ENCODE measurements at places on chromosomes 11 and 22.

DNA sequence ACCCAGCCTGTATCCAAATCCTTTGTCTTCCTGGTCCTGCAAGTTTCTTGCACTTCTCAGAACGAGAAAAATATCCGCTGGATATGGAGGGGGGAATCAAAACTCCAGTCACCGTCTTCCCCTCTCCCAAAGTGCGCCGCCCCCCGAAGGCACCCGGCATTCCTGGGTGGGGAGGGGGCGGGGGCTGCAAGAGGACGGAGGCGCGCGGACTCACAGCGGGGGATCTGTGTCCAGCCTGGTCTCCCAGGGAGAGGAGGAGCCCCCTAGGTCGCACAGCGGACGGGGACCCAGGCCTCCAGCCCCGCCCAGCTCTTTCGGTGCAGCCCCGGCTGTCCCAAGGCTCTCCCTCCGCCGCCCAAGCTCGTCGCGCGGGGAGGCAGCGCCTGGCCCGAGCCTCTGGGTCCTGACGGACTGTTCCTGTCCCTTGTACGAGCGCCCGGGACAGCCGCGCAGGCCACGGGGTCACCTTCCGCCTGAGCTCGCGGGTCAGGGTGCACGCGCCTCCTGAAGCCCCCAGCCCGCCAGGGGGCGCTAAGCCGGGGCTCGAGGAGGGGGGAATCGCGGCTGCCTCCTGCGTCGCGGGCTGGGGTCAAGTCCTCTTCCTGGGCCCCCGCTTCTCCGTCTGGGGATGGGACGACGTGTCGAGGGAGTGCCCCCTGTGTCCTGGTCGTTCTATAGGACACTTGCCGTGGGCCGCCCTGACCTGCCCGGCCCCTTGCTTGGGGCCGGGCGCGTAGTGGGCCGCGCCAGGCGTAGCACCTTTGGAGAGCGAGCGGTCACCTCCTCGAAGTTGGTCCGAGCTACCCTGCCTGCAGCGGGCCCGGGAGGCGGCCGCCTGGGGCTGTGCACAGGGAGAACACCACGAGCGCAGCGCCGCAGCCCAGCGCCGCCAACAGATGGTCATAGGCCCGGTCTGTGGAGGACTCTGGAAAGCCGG lies 2.4 kb upstream of the WNT11 start:
- peak; percentile 48 for DNase-seq

DNA sequence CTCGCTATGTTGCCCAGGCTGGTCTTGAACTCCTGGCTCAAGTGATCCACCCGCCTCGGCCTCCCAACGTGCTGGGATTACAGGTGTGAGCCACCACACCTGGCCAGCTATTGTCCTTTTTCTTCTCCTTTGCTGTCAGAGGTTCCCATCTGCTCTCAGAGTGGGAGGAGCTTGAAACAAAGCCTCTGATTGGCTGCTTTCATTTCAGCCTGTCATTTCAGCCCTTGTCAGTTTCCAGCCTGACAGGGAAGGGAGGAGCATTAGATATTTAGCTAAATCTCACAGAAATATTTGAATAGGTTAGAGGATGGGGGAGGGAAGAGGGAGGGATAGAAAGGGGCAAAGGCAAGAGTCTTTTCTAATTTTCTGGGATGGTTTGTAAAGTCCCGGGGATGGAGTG lies 8.7 kb downstream of the SLC22A6 start:
- no peak for DNase-seq

DNA sequence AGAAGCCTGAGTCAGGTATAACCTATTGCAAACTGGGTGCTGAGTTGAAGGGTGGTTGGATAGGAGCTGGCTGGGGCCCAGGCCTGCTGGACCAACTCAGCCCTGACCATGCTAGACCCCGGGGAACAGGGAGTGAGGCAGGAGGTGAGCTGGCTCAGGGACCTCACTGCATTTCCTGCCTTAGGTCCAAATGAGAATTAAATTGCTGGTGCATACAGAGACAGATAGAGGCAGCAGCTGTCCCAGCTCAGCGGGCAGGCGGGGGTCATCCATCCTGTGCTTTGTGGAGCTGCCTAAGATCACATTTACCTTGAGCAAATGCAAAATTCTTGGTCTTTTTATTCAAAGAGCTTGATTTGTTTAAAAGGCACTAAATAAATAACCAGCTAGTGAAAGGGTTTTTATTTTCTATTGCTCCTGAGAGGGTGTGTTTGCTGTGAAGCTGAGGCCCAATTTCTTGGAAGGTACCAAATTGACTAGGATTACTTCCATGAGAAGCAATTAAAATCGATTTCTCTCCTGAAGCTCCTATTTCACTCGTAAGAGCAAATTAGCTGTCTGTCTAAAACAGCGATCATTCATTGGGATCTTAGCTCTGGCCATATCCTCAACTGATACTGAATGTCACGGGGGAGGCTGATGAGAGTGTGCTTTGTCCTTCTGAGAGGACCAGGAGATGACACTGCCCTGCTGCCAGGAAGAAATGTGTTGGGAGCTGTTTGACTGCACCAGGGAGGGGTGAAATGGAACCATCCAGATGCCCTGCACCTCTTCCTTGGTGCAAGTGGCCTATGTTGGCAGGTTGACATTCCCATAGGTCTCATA lies 24.9 kb downstream of the USH1C start:
- no peak for DNase-seq

DNA sequence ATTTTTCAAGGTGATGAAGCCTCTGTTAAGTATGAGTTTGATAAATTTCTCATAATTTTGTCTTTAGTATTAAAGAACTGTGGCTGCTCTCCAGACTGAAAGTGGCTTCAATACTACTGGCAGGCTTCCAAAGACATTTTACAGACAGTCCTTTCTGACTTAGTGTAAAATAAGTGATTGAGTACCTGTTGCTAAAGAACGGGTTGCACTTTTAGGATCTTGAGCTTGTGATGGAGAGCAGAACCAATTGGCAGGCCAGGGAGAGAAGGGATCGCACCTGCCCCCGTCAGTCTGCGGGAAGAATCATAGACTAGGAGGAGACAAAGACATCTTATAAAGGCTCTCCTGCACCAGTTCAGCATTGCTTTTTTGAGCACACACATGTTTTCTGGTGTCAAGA lies 4.4 kb downstream of the NCAM1 start:
- no peak for DNase-seq

DNA sequence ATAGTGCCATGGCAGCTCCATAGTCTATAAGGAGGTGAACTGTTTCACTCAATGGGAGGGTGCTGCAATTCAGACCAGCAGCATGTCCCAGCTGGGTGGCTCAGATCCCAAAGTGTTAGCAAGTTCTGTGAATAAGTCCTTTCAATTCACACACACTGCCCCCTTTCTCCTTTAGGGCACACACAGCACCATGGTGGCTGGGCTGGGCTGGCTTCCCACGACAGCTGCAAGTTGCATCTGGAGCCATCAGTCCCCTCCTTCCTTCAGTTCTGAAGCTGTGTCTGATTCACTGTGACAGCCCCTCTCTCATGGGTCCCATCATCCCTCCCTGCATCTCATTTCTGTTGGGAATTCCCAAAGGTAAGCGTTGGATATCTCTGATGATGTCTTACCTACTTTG lies 324.1 kb upstream of the NCAM1 start:
- no peak for DNase-seq

DNA sequence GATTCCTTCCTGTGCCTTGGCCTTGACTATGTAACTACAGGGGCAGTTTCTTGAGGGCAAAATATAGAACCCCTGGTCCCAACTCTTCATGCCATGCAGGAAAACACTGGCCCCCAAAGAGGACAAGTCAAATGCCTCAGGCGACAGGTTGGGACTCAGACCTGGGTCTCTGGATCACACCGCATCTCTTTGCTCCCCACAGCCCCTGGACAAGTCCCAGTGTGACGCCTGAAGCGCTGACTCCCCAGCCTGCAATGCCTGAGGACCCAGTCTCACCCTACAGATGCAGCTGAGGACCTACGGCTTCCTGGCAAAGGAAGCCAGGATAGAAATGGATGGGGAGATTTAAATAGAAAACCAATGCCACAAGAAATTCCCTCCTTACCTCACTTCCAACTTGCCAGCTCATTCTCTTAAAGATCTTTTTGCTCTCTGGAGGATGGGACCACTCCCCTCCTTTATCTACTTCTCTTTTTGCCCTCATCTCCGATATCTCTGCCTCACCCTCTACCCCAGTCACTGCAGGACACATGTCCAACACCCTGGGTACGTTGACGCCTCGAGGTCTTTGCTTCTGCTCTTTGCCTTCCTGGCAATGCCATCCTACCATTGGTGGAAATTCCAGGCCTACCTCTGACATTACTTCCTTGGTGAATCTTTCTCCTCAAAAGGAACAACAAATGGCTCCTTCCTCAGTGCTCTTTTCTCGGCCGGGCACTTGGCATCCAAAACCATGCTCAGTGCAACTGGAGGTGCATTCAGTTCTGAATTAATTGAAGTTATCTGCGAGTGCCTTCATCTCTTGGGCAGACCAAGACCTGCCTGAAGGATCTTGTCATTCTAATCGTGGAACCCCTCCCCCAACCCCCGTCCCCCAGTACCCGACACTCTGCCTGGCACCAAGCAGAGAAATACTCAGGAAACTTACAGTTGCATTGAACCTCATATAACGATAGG lies 2.0 kb upstream of the PRDM11 start:
- no peak for DNase-seq

GRCh38 chr11:125720781-125721180 lies 25.3 kb upstream of the PATE1 start:
- no peak for DNase-seq

GRCh38 chr22:26905640-26906039 lies 248.3 kb downstream of the MIAT start:
- DNase-seq, result no peak

DNA sequence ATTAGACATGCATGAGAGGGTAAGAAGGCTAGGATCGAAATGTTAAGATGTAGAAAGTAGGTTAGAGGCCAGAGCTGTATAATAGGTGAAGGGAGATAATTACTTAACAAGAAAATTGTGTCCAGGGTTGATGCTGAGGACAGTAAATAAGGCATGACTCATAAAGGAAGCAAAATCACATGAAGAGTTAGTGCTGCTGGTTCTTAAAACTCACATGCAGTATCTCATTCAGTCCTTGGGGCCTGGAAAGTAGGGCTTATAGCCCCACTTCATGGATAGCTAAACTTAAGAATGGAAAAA lies 130.2 kb downstream of the NCAM1 start:
- no peak for DNase-seq

DNA sequence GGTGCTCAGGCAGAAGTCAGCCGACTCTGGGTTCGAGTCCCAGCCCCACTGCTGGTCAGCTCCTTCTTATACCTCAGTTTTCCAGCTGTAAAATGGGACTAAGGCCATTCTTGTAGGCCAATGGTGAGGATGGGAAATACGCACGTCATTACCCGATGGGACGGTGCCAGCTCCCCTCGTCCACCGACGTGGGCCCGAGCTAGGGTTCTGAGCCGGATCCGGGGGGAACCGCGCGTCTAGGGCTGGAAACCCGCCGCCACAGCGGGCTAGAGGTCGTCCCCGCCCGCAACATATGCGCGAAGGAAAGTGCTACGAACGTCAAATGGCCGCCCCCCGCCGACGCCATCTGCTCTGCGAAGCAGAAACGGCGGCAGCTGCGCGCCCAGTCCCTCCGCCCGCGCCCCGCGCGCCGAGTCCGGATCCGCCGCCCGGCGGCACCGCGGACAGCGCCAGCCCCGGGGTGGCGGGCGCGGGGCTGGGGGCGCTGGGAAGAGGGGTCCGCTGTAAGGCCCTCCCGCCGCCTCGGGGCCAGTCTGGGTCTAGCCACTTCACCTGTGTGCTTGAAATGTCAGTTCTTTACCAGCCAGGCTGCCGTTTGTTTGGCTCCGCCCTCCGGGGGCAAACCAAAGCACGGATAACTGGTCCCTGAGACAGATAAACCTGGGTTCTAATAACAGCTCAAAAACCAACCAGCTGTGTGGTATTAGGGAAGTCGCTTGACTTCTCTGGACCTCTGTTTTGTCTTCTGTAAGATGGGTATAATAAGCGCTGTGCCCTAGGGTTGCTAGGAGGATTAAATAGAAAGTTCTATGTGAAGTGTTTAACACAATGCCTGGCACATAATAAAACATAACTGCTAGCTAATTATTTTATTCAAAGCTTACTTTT lies 103.5 kb upstream of the RCN1 start:
- DNase-seq, result no peak

- DNase-seq, result no peak
These were observed 21.1 kb upstream of the RDX start for GRCh38 chr11:110317516-110317932.

- no peak for DNase-seq
These were observed 10.9 kb downstream of the USP35 start for GRCh38 chr11:78199653-78200015.

GRCh38 chr11:8283465-8284230 lies 20.0 kb upstream of the LMO1 start:
- DNase-seq, result no peak

GRCh38 chr11:95727620-95728019 lies 62.0 kb downstream of the FAM76B start:
- DNase-seq, result no peak

GRCh38 chr11:130223291-130223971 lies 63.8 kb downstream of the ST14 start:
- DNase-seq, result no peak

DNA sequence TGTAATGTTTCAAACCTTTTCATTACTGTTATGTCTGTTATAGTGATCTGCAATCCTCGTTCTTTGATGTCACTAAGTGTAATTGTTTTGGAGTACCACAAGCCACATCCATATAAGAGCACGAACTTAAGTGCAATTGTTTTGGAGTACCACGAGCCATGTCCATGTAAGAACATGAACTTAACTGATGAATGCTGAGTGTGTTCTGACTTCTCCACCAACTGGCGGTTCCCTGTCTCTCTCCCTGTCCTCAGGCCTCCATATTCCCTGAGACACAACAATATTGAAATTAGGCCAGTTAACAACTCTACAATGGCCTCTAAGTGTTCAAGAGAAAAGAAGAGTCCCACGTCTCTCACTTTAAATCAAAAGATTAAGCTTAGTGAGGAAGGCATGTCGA lies 23.5 kb downstream of the TESMIN start:
- DNase-seq, result no peak

GRCh38 chr11:88016392-88017170 lies 158.7 kb downstream of the RAB38 start:
- peak; percentile 15 for DNase-seq

DNA sequence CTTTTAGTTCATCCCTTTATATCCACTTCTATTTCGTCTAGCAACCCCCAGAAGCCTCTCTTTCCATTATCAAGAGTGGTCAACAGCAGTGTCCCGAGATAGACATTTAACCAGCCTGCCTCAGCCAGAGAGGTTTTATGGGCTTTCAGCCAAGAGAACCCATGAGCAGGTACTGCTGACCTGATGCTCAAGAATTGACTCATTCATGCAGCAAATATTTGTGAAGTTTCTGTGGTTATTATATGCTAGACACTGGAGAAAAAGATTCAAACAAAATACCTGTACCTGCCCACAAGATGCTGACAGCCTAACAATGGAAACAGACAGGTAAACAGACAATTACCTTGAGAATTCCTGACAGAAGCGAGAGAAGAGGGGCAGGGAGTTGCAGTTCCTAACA lies 9.7 kb upstream of the LRRC55 start:
- no peak for DNase-seq

DNA sequence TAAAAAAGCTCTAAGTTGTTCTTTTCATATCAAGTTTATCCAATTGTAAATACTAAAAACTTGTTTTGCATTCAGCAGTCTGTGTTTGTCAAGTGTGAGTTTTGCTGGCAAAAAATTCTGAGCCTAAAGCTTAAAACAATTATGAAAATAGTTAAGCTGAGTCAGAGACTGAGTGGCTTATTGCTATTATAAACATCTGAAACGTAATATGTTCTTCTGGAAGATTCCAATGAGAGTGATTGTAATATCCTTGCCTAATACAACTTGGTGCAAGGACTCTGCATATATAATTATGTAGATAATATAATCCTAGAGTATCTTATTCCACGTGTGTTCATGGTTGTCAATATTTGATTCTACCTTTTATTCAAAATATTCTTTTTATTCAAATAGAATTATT lies 14.1 kb upstream of the NUP50 start:
- DNase-seq, result no peak

All from stimulated activated CD8-positive, alpha-beta memory T cell treated with anti-CD3 and anti-CD28 coated beads, Interleukin-15, amount 100 ng/mL, for 1 hour (primary cell).